Spleen (tissue), 13 donors: ENCODE measurements at places on chromosomes 7 and 10.

DNA sequence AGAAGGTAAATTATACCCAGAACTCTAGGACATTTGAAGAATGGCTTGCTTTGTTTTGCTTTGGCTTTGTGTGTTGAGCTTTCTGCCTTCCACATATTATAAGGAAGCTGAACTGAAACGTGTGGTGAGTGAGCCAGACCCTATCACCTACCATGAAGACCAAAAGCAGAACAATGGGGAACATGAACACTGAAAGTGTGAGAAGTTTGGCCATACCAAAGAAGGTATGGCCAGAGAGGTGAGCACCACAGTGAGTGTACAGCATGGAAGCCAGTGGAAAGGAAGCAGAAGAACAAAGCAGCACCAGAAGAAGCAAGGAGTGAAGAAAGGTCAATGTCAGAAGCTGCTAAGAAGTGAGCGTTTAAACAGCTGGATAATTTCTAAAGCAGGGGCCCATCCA is 59.7 kb upstream of the CCDC71L start:
- no peaks in the 10 kb centered on the region for H3K4me1 ChIP-seq
- no peak overlapping the region for H3K4me3 ChIP-seq
- DNase-seq = no peak
- no peaks in the 10 kb centered on the region for H3K36me3 ChIP-seq
- H3K27ac ChIP-seq = no peak overlapping the region

DNA sequence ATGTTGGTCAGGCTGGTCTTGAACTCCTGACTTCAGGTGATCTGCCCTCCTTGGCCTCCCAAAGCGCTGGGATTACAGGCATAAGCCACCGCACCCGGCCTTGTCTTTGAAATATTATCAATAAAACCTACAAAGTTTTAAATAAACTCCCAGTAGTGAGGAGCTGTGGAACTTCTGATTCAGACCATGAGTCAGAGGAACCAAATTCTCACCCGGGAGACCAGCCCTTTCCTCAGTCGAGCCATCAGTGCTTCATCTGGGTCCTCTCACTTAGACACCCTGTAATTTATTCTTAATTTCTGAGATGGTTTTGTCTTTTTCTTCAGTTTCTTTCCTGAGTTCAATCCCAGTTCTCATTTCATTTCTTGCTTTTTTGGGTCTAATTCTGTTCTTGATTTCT is 68.6 kb downstream of the DYNC2I1 start:
- no peaks in the 10 kb centered on the region for H3K27me3 ChIP-seq
- H3K27ac ChIP-seq = no peak overlapping the region
- no peaks in the 10 kb centered on the region for H3K4me1 ChIP-seq
- H3K4me3 ChIP-seq = no peak overlapping the region
- no peak for DNase-seq

DNA sequence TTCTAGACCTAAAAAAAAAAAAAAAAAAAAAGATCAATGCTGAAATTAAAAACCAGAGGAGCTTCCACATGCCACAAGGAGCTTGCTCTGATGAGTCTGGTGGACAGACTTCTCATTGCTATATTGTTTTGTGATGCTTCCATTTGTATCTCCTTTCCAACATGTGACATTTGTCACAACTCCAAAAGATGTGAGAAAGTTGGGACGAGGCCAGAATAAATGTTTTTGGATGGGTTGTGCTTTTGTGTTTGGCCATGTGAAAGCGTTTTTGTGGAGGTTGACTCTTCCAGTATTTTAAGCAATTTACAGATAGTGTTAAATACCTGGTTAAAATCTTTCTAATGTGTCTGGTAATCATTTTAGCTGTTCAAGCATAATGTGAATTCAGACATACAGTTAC is 280.1 kb downstream of the SKAP2 start:
- no peak overlapping the region for H3K27ac ChIP-seq
- no peaks in the 10 kb centered on the region for H3K36me3 ChIP-seq
- DNase-seq = no peak
- no peak overlapping the region for H3K4me3 ChIP-seq
- no peaks in the 10 kb centered on the region for H3K4me1 ChIP-seq

- no peaks in the 10 kb centered on the region for H3K27me3 ChIP-seq
- peaks cover 9% of the 10 kb centered on the region for H3K4me1 ChIP-seq
- no peak for DNase-seq
- no peak overlapping the region for H3K4me3 ChIP-seq
- H3K27ac ChIP-seq = peak overlapping the region; percentile 90
These were observed 2.5 kb upstream of the CFAP58 start for GRCh38 chr10:104351061-104351702.

GRCh38 chr7:109611656-109612055 is 1042.0 kb downstream of the DNAJB9 start:
- no peaks in the 10 kb centered on the region for H3K36me3 ChIP-seq
- H3K4me1 ChIP-seq = no peaks in the 10 kb centered on the region
- DNase-seq = no peak

- no peak for DNase-seq
- H3K36me3 ChIP-seq = no peaks in the 10 kb centered on the region
- no peak overlapping the region for H3K27ac ChIP-seq
- H3K4me1 ChIP-seq = no peaks in the 10 kb centered on the region
These were observed 169.5 kb downstream of the DKK1 start for GRCh38 chr10:52483587-52483986.

DNA sequence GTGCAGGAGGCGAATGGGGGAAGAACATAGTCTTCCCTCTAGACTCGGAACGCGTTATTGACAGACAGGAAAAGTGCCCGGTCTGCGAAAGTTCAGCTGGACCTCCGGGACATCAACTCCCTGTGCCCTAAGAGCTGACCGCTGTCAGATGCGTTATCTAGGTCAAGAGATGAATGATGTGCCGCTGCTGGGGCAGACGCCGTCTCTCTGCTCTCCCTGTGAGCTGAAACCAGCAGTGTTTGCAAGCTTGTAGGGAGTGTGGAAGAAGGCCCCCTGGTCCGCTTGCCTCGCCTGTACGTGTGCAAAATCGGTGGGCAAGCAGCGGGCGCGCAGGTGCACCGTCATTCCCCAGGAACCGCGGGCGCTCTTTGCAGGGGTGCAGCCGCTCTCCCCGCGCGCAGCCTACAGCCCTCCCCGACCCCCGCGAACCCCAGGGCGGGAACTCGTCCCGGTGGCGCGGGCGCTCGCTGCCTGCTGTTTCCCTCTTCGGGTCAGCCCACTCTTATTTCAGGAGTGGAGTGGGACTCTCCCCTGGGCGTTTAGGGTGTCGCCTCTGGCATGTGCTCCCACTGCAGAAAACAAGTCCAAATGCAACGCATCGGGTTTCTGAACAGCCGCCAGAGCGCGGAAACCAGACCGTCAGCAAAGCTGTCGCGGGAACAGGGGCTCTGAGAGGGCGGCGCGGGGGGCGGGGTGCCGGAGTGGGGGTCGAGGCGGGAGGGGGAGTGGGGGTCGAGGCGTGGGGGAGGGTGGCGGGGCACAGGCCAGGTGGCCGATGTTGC is 1.8 kb upstream of the PFKFB3 start:
- H3K27ac ChIP-seq = peak overlapping the region; percentile 96
- peak overlapping the region; percentile 65 for H3K4me3 ChIP-seq
- peak; percentile 88 for DNase-seq

DNA sequence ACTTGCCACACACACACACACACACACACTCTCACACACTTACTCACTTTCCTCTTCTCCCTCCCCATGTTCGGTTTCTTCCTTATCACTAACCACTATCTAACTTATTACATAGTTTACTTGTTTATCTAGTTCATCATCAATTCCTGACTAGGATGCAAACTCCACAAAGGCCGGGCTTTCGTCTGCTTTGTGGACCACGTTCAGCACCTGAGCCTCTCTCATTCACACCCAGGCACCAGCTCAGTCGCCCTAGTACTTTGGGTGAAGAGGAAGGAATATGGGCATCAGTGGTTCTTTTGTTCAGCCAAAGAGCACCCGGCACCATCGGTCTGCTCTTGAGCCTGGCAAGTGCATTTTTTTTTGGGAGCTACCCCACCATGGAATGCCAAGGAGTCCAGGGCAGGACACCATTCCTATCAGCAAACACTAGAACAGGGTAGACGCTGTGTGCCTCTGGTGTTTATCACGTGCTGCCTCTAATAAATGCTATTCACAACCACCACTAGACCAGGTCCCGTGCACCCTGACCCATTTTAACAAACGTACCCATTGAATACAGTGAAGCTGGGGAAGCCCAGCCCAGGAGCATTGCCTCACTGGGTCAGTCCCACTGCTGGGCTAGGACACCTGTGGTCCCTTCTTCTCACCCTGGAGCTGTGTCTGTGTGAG is 2.2 kb downstream of the C10orf67 start:
- no peak overlapping the region for H3K27ac ChIP-seq
- no peaks in the 10 kb centered on the region for H3K36me3 ChIP-seq
- H3K4me3 ChIP-seq = no peak overlapping the region
- no peaks in the 10 kb centered on the region for H3K4me1 ChIP-seq

DNA sequence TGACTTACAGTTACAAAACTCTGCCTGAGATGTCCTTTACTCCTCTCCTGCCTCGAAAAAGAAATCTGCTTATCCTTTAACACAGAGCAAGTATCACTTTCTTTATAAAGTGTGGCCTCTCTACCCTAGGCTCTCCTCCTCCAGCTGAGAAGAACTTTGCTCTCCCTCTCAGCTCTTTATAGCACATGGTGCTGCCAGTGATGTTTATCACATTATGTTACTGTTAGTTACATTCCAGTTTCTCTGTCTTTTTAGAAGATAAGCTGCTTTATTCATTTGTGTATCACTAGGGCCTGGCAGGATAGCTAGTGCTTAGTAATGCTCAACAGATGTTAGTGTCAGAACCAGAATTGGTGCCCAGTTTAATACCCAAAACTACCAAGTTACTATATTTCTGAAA is 41.1 kb upstream of the TMEM229A start:
- DNase-seq = no peak
- no peak overlapping the region for H3K4me3 ChIP-seq
- H3K27ac ChIP-seq = no peak overlapping the region
- no peaks in the 10 kb centered on the region for H3K27me3 ChIP-seq

- H3K4me3 ChIP-seq = no peak overlapping the region
- H3K27me3 ChIP-seq = no peaks in the 10 kb centered on the region
- no peak overlapping the region for H3K27ac ChIP-seq
- no peak for DNase-seq
These were observed 13.6 kb downstream of the PRXL2A start for GRCh38 chr10:80421707-80422536.

DNA sequence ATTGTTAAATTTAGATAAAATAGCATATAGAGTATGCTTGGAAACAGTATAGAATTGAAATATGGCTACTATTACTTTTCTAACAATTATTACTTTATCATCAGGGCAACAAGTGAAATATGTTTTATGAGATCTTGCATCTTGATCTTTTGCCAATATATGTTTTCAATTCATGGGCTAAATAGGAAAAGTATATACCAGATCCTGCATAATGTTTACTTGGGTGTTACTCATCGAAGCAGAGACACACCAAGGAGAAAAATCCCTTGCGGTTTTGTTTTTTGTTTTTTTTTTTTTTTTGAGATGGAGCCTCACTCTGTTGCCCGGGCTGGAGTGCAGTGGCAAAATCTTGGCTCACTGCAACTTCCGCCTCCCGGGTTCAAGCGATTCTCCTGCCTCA is 541.4 kb downstream of the SUGCT start:
- H3K27ac ChIP-seq = no peak overlapping the region
- no peaks in the 10 kb centered on the region for H3K4me1 ChIP-seq
- no peak for DNase-seq
- H3K27me3 ChIP-seq = no peaks in the 10 kb centered on the region

DNA sequence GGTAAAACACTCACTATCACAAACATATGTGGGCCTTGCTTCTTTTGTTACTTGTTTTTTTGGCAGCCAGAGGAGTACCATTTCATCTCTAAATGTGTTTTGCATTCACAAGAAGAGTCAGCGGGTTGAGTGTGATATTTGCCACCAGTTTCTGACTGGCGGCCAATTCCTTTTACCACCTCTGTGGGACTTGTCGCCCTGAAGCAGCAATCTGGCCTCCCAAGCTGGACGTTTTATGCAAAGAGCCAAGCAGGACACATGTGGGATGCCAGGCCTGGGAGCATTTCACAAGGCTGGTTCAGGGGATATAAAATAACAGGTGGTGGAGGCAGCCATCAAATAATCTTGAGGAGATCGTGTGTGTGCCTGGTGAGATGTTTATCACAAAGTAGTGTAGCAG is 61.8 kb upstream of the TRIL start:
- no peak overlapping the region for H3K27ac ChIP-seq
- no peaks in the 10 kb centered on the region for H3K4me1 ChIP-seq

DNA sequence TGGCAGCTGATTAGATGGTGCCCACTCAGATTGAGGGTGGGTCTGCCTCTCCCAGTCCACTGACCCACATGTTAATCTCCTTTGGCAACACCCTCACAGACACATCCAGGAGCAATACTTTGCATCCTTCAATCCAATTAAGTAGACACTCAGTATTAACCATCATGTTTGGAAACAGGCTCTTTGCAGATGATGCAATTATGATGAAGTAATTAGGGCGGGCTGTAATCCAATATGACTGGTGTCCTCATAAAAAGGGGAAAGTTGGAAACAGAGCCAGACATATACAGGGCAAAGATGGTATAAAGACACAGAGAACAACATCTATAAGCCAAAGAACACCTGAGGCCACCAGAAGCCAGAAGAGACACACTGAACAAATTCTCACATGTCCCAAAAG is 658.6 kb downstream of the CCSER2 start:
- no peaks in the 10 kb centered on the region for H3K36me3 ChIP-seq
- H3K27ac ChIP-seq = no peak overlapping the region

DNA sequence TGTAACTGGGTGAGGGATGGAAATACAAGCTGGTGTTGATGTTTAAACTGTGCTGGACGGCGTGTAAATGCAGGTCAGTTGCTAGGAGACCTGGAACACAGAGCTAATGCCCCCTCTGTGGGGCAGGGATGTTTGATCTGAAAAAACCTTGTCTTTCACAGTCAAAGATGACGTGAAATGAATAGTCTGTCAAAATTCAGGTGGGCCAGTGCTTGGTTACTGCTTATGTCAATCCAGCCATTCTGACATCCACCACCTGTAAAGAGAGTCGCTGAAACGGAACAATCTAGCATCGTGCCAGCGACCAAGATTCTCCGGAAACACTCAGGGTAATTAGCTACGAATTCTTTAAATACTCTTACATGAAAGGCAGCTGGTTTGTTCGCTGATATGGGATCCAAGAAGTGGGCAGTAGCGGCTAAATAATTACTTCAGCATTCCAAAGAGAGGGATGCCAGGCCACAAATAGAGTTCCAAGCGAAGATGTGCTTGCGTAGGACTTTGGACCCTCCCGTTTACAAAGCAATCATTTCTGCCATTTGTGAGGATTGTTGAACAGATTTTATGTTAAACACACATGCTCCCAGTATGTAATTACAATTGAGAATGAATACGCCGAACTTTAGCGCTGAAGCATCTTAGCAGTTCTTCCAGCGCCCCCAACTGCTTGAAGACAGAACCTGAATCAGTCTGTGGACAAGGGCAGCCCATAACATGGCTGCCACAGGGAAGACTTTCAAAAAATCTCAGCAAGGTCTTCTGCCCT is 7.3 kb upstream of the ASB4 start:
- no peaks in the 10 kb centered on the region for H3K27me3 ChIP-seq
- H3K4me3 ChIP-seq = no peak overlapping the region
- no peak for DNase-seq
